ENCODE measurements at places on chromosomes 6 and 20. TPM values are rescaled to one million over a fixed set of nuclear protein-coding genes. Genes with fewer than 3 reads are reported as not detected.

Gene PTPRT
- total RNA-seq, result not detected

Gene MRPS26
- total RNA-seq, result 38.9 TPM

Gene FRS3
- total RNA-seq, result 7.0 TPM

Gene MYMX
- not detected for total RNA-seq

Gene SOBP
- 1.0 TPM for total RNA-seq

DNA sequence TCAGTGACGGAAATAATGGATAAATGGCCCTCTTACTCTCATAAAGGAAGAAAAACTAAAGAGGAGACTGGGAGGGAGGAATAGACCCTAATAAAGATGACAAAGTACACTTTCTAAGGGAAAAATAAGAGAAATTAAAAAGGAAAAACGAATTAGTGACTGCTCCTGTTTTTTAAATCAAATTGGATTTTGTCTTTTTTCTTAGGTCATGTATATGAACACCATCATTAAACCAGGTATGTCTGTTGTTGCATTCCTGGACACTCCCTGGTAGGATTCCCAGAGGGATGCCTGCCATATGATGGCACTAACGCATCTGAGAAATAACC is 59.4 kb upstream of the BTN3A2 start:
- DNase-seq, result no peak

DNA sequence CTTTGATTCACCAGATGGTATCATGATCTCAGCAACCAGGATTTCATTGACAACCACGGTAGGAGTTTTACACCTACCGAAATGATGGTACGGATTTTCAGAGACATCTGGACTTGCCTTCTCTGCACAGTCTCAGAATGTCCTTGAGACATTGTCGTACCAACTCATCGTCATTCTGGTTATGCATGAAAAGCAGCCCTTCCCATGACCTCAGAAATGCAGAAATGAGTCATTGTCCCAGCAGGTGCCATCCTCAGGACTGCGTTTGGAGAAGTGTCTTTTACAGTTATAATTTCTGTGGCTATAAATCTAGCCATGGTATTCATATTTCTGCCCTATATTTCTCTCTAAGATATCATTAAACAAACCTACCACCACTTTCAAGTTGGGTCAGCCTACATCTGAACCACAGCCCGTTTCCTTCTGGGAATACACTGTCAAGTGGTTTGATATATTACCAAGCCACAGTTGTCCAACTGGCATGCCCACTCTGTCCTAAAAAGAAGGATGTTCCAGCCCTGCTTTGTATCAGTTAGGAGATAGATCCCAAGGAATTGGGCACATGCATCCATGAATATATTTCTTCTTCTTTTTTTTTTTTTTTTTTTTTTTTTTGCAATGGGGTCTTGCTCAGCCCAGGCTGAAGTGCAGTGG is 7.5 kb upstream of the BFSP1 start:
- DNase-seq, result no peak

- DNase-seq, result no peak
These were observed 11.9 kb upstream of the TGM3 start for GRCh38 chr20:2283706-2284423.

GRCh38 chr20:16842486-16843120 is 94.4 kb downstream of the OTOR start:
- no peak for DNase-seq

DNA sequence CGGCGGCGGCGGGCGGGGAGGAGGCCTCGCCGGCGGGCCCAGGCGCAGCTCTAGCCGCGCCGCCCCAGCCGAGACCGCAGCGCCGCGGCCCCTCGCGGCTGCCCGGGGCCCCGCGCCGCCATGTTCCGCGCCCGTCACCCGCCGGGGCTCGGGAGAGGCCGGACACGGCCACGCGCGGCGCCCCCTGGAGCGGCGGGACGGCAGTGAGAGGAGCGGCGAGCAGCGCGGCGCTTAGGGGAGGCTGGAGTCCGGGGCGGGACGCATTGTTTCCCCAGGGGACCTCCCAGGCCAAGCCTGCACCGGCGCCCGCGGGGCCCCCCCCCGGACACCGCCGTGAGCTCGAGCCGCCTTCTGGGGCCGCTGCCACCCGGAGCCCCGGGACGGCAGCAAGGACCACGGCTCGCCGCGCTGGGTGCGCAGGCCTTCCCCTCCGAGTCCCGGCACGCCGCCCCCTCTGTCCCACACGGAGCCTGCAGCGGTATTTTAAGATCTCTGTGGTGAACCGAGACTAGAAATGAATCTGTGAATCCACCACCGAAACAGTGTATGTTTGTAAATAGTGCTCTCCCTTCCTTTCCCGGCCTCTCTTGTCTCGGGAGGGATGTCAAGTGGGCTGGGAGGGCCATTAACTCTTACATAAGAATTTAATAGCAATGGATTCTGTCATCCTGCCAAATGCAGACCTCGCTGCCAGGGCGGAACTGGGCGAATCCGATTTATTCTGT is 424 bp upstream of the KIF13A start:
- peak; percentile 32 for DNase-seq

DNA sequence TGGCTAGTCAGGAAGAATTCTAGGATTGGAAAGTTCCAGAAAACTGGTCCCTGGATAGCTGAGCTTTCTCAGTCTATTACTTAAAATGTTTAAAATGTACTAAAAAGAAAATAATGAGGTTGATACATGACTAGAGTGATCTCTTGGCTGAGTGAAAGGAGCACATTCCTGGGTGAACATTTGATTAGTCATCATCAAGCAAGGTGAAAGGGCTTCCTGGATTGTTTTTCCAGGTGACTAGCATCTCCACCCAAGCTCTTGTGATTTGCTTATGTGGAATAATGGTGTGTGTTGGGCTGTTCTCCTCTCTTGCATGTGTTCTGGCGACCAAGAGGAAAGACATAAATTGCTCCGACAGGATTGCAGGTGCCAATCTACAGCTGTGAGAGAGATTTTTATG is 42.9 kb downstream of the PKIB start:
- DNase-seq, result no peak

- DNase-seq, result no peak
These were observed 71.7 kb upstream of the LY86 start for GRCh38 chr6:6516666-6517458.
